ENCODE measurements at places on chromosomes 11 and 22. TPM values are rescaled to one million over a fixed set of nuclear protein-coding genes. Genes with fewer than 3 reads are reported as not detected.

GRCh38 chr22:45756558-45756957 is 84.9 kb downstream of the ATXN10 start:
- no peaks in the 10 kb centered on the region for H3K36me3 ChIP-seq
- H3K27ac ChIP-seq: no peak overlapping the region
- no peak for DNase-seq
- H3K4me3 ChIP-seq: no peak overlapping the region
- no peaks in the 10 kb centered on the region for H3K4me1 ChIP-seq

DNA sequence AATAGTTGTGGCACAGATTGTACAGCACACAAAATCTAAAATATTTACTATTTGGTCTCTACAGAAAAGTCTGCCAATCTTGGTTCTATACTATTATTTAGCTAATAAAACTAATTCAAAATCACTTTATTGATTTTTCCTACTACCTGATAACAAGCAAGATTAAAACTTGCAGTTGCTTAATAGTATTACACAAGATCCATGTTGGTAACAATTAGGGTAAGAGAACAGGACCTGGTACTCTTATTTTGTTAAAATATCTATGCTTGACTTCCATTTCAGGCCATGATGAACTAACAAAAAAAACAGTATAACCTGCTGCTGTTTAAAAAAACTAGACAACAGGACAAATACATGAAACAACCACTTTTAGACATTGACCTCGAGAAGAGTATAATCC is 52.4 kb downstream of the CWF19L2 start:
- DNase-seq: no peak
- H3K36me3 ChIP-seq: peaks cover 18% of the 10 kb centered on the region
- H3K27me3 ChIP-seq: no peaks in the 10 kb centered on the region
- H3K4me3 ChIP-seq: no peak overlapping the region

DNA sequence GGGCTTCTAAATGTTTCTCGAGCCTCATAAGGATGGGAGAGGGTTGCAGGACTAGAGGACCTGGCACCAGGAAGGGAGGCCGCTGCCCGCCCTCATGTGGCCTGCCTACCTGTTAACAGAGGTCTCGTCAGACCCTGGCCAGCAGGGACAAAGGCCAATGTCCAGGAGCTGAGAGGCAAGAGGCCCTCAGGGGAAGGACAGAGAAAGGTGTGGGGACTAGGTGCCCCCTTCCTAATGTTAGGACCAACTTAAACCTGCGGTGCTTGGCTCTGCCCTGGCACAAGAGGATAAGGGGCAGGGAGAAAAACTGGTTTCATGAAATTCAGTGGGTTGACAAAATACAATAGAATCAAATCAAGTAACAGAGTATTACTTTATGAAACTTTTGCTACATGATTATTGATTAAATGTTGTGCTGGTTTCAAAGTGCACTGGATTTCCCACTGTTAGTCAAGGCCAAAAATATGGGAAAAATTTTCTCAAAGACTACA is 20.0 kb upstream of the SYT12 start:
- no peaks in the 10 kb centered on the region for H3K4me1 ChIP-seq
- DNase-seq: no peak
- H3K36me3 ChIP-seq: no peaks in the 10 kb centered on the region
- peaks cover 5% of the 10 kb centered on the region for H3K27me3 ChIP-seq

DNA sequence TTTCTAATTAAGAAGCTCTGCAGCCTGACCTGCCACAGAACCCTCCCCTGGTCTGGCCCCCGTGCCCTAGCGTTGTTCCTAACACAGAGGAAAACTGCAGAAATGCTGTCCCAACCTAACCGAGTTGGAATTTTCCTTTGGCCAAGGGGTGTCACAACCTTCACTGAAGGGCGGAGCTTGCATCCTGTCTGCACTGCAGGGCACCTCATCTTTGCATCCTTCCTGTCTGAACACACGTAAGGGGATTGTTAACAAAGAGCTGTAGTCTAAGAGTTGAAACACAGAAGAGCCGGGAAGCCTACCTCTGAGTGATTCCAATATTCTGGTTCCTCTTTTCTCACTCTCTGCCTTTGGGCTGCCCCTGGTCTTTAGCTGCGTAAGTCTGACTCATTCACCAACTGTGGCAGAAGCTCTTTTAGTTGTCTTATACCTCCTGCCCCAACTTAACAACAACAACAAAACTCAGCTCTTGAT is 1.6 kb downstream of the DIXDC1 start:
- H3K27me3 ChIP-seq: no peaks in the 10 kb centered on the region
- peak overlapping the region; percentile 92 for H3K27ac ChIP-seq
- H3K4me3 ChIP-seq: peak overlapping the region; percentile 88
- peak; percentile 22 for DNase-seq

DNA sequence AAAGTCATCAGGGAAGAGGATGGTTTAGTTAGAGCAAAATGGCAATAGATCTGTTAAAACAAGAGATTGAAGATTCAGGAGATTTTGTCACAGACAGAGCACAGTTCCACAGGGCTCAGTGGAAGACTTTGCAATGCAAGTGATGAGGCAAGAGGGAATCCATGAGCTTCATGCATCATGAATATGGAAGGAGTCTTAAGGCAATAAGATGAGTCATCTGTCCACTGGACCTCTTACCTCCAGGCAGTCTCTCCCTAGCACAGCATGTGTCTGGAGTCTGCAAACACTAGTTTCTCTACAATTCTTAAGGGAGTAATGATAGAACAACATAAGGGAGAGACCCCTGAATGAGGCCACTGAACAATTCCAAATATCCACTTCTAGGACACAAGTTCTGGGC is 245.7 kb downstream of the NXPE2 start:
- H3K4me3 ChIP-seq: no peak overlapping the region
- no peaks in the 10 kb centered on the region for H3K27me3 ChIP-seq
- H3K36me3 ChIP-seq: no peaks in the 10 kb centered on the region
- H3K27ac ChIP-seq: no peak overlapping the region
- no peaks in the 10 kb centered on the region for H3K4me1 ChIP-seq

- peaks cover 3% of the 10 kb centered on the region for H3K27me3 ChIP-seq
- no peaks in the 10 kb centered on the region for H3K36me3 ChIP-seq
- no peak for DNase-seq
- H3K4me3 ChIP-seq: peak overlapping the region; percentile 1
Measured at GRCh38 chr22:24510637-24511625, 15.8 kb downstream of the UPB1 start.

GRCh38 chr11:30565027-30565426 is 21.1 kb downstream of the MPPED2 start:
- H3K27me3 ChIP-seq: peaks cover 2% of the 10 kb centered on the region
- H3K4me3 ChIP-seq: no peak overlapping the region
- H3K36me3 ChIP-seq: no peaks in the 10 kb centered on the region
- DNase-seq: no peak

DNA sequence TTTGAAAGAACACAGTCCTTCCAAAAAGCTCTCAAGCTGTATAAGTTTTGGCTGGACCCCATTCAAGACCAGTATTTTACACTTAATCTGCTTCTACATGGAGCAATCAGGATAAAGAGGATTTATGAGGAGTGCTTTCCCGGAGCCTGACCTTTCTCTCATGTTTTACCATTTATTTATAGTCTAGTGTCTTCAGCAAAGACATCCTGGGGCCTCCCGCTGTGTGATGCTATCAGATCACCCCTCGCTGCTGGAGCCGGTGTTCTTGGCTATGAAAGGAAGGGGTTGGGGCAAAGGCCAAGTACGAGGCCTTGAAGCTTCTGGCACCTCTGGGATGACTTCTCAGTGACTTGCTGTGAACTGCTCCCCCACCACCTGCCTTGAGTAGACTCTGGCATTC is 189.6 kb downstream of the ADAMTS15 start:
- no peaks in the 10 kb centered on the region for H3K36me3 ChIP-seq
- H3K27me3 ChIP-seq: no peaks in the 10 kb centered on the region
- H3K4me3 ChIP-seq: no peak overlapping the region
- H3K27ac ChIP-seq: no peak overlapping the region
- no peak for DNase-seq
- peaks cover 47% of the 10 kb centered on the region for H3K4me1 ChIP-seq

- no peaks in the 10 kb centered on the region for H3K27me3 ChIP-seq
- no peak overlapping the region for H3K27ac ChIP-seq
- no peak overlapping the region for H3K4me3 ChIP-seq
- no peaks in the 10 kb centered on the region for H3K4me1 ChIP-seq
- DNase-seq: no peak
Measured at GRCh38 chr11:131027491-131027890, 111.2 kb upstream of the SNX19 start.

- peaks cover 90% of the 10 kb centered on the region for H3K4me1 ChIP-seq
- H3K36me3 ChIP-seq: peaks cover 91% of the 10 kb centered on the region
- H3K4me3 ChIP-seq: peak overlapping the region; percentile 59
- no peaks in the 10 kb centered on the region for H3K27me3 ChIP-seq
- H3K27ac ChIP-seq: peak overlapping the region; percentile 58
- DNase-seq: no peak
Measured at GRCh38 chr11:64772303-64773018, 5.9 kb downstream of the SF1 start.

GRCh38 chr11:35605706-35606105 is 12.6 kb upstream of the FJX1 start:
- no peaks in the 10 kb centered on the region for H3K36me3 ChIP-seq
- no peak overlapping the region for H3K4me3 ChIP-seq
- H3K27me3 ChIP-seq: peaks cover 16% of the 10 kb centered on the region
- DNase-seq: no peak

DNA sequence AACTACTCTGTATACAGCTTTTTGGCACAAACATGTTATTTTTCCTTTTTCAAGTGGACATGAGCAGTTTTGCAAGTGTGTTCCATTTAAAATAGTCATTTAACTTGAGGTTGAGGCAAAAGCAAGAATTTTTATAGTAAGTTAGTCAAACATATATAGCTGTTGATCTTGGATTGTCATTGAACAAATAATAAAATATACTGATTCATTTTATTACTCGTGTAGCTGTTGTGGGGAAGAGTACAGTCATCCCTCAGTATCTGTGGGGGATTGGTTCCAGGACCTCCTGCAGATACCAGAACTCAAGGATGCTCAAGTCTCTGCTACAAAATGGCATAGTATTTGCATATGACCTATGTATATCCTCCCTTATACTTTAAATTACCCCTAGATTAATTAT is 45.3 kb downstream of the EXT2 start:
- no peaks in the 10 kb centered on the region for H3K27me3 ChIP-seq
- no peak overlapping the region for H3K4me3 ChIP-seq
- no peak overlapping the region for H3K27ac ChIP-seq
- H3K36me3 ChIP-seq: peaks cover 9% of the 10 kb centered on the region
- DNase-seq: no peak

DNA sequence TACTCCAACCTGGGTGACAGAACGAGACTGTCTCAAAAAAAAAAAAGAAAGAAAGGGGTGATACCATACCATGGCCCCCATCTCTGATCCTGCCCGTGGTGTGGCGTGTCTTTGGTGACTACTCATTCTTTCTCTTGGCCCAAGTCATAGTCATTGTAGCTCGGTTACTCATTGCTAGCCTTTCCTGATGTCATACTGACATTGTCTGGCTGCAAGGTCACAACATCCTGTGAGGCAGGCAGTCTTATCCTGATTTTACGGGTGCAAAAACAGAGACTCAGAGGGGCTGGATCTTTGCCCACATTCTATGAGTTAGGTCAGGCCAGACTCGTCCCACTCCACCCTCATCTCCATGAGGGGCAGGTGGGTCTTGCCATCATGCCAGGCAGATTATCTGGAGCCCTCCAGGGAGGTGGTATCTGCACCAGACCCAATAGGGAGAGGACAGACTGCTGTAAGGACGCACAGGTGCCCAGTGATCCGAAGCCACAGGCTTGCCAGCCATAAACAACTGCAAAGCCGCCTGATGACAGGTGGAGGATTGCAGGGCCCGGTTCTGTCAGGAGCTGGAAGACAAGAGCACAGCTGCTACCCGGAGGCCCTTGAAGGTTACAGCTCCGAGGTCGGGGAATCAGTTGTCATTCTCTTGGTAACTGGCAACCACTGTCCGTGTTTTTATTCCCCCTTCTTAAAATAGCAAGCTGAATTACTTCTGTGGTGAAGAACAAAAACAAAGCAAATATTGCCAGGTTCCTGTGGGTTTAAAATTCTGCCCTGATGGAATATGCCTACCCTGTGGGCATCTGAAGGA is 13.8 kb downstream of the TOM1 start:
- peaks cover 62% of the 10 kb centered on the region for H3K4me1 ChIP-seq
- no peaks in the 10 kb centered on the region for H3K27me3 ChIP-seq
- H3K27ac ChIP-seq: peak overlapping the region; percentile 69
- no peak overlapping the region for H3K4me3 ChIP-seq

CCDC157 gene
- 2.4 TPM for total RNA-seq

OR52I1 gene
- not detected for total RNA-seq

C11orf87 gene
- total RNA-seq: not detected

MMP8 gene
- not detected for total RNA-seq

LRRC56 gene
- total RNA-seq: 2.2 TPM

MUC5B gene
- total RNA-seq: not detected

CEND1 gene
- total RNA-seq: 7.1 TPM

RNF169 gene
- total RNA-seq: 14.8 TPM

OR4A16 gene
- total RNA-seq: not detected

IL10RA gene
- total RNA-seq: 87.8 TPM

Measured in activated T-helper 1 cell treated with anti-CD3 and anti-CD28 coated beads, Interleukin-12 subunit alpha, Interleukin-12 subunit beta, Interleukin-2, Interleukin-4 antibody, amounts not matched to agents 30 ng/mL and 10 ng/mL and 1 ng/mL, durations not matched to agents 14 hours and 24 hours and 36 hours (primary cell).